ENCODE measurements at places on chromosomes 3 and 15.

DNA sequence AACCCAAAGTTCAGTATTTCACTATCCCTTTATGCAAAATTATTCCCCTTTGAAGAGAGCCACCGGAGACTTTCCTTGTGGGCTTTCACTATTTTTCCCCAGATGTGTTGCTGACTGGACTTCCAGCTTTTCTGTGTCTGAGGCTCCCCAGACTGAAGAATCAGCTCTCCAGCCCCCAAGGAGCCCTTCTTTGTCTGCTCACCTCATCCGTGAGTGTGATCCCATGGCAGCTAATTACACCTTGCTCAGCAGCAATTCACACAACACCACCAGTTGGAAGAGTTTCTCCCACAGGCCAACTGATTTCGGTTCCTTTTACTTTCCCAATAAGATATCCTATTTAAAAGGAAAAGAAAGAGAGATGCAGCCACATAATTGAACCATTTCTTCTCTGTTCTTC lies 249.5 kb upstream of the TRIM42 start:
- no peak for DNase-seq

- DNase-seq, result no peak
These were observed 262.0 kb downstream of the SHOX2 start for GRCh38 chr3:157844216-157844615.

GRCh38 chr3:6099458-6100075 lies 761.3 kb upstream of the GRM7 start:
- DNase-seq, result no peak

DNA sequence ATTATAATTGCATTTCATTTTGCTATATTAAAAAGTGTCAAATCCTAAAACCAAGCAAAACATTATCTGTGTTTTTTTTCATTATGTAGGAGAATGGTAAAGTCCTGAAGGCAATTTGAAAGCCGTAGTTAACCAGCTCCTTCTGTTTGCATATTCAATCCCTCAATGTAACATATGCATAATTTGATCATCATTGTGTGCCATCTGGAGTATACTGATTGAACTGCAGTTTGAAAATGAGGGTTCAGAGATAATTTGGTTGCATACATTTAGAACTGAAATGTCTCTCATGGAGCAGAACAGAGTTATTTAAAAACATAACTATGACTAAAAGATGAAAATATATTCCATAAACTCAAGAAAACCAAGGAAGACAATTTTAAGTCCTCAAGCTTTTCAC lies 518.6 kb downstream of the GBE1 start:
- no peak for DNase-seq

DNA sequence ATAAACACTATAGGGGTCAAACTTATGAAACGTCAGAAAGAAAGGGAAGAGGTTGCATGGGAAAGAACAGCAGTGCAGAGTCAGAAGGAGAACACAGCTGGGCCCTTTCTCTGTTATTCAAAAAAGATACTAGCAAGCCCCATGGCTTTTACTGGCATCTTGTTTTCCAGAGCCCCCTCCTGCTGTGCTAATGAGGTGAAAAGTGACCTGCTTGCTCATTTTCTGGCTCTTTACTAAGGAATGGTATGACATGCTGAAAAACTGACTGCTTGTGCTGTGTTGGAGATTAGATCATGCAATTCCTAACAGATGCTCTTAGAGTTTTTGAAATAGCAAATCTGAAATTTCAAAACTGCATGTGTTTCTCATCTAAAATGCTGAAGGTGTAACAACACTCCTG lies 541.6 kb upstream of the ALCAM start:
- DNase-seq, result no peak

DNA sequence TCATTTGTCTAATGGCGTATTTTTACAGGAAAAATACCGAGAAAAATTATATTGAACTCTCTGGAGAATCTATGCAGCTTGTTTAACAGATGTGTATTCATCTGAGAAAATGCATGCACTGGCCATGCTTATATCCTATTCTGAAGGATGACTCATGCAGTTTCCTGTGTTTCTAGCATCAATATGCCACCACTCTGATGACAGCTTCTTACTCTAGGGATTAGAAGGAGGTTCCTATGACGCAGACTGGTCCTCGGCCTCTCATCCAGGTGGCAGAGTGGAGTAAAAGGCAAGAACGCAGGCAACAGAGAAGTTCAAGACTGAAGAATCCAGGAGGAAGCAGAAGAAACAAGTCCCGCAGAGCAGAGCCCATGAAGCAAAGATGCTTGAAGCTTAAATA lies 910.0 kb upstream of the ROBO1 start:
- no peak for DNase-seq

- no peak for DNase-seq
These were observed at the start of gene CAMP for GRCh38 chr3:48222616-48223513. TSS of gene CAMP (plus strand) at chr3:48223495. CDS start at chr3:48223512, 17 bp downstream.

DNA sequence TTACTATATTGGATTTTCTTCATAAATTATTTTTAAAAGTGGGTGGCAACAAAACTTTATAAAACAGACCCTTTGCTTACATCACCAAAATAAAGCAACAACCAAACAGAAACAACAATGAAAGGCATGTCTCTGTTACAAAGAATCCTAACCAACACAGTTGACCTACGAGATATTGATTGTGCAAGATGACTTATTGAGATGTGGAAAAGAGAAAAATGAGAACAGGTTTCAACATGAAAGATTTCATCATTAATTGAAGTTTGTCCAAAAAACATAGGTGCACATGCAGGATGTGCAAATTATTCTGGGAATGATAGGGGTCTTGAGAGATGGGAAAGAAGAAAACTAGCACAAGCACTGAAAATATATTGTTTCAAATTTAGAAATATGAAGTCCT lies 9.0 kb downstream of the GMNC start:
- DNase-seq, result no peak

DNA sequence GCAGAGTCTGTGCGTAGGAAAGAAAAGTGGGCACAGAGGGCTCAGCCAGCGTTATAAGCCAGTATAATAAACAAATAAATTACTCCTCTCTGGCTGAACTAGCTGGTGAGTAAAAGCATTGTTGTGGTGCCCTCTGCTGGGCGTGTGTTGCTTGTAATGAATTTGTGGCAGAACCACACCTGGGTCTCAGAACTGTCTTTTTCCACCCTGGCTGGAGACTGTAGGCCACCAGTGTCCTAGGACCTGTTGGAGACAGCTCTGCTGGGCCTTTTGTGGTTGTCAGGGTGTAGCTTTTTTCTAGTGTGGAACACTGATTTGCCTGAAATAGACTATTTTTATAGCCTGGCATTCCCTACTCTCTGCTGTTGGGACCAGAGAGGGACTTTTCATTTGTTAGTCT lies 130.5 kb upstream of the EIF1B start:
- peak; percentile 8 for DNase-seq

- no peak for DNase-seq
These were observed 12.3 kb upstream of the SLC30A4 start for GRCh38 chr15:45534821-45535220.

DNA sequence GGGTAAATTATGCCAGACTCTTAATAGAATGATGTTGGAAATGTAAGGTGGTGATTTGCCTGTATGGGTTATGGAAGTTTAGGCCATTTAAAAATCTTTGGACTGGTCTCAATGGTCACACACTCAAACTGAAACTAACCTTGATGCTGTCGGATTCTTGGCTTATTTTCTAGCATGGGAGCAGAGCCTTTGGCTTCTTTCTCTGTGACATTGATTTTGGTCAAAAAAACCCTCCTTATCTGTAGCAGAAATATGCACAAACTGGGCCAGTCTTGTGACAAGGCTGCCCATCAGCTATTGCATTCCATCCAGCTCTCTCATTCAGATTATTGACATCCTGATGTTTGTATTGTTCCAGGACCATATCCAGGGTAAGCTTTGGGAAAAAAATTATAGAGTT lies 35.9 kb downstream of the ARPP21 start:
- DNase-seq, result no peak

DNA sequence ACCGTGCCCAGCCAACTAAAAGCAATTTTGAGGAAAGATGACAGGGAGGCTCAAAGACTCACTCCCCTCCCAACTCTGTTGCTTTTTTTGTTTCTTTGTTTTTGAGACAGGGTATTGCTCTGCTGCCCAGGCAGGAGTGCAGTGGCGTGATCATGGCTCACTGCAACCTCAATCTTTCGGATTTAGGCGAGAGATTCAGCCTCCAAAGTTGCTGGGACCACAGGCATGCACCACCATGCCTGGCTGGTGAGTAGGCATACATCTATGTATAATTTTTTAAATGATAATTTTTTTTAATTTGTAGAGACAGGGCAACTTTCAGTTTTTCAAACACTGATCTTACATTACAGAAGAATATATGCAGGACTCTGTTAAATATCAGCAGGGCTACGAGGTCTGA lies 15.8 kb upstream of the THUMPD3 start:
- DNase-seq, result no peak

DNA sequence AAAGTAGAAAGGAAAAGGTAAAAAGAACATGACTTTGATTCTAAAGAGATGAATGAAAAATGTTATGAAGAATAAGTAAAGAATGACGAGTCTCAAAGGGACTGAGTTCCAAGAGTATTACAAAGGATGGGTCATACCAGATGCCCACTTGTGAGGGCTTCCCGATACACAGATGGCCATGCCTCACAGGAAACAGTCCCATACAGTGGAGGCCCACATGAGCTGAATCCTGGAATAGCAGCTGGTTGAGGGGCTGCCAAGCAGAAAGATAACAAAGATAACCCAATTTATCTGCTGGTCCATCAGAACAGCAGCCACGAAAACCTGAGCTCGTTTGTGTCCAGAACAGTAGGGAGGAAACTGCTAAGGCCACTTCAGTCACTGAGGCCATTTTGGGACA lies 3.7 kb downstream of the SSR3 start:
- DNase-seq, result no peak

DNA sequence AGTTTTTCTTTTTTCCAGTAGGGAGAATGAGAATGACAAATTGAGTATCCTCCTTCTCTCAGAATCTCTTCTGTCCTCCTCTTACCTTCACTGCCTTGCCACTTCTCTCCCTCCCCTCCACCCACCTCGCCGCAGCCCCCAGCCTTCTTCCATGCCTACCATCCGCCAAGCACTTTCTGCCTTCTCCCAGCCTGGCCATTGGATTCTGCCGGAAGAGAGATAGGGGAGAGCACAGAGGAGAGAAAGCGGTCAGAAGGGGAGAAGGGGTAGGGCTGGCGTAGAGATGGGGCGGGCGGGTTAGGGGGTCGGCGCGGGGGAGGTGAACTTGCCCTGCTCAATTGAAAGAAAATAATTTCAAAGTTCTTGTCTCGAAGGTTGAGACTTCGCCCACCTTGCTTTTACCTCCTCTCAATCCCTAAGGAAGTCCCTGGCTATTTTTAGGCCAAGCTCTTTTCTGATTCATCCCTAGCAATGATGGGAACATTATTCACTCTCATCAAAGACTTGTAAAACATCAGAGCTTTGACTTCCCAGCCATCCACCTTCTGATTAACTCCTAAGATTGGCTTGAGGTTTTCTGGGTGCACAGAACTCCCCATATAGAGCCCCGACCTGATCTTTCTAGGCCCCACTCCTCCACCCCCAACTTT lies 811 bp downstream of the C3orf52 start:
- no peak for DNase-seq

- DNase-seq, result no peak
These were observed 72.3 kb downstream of the BLM start for GRCh38 chr15:90789462-90789861.

DNA sequence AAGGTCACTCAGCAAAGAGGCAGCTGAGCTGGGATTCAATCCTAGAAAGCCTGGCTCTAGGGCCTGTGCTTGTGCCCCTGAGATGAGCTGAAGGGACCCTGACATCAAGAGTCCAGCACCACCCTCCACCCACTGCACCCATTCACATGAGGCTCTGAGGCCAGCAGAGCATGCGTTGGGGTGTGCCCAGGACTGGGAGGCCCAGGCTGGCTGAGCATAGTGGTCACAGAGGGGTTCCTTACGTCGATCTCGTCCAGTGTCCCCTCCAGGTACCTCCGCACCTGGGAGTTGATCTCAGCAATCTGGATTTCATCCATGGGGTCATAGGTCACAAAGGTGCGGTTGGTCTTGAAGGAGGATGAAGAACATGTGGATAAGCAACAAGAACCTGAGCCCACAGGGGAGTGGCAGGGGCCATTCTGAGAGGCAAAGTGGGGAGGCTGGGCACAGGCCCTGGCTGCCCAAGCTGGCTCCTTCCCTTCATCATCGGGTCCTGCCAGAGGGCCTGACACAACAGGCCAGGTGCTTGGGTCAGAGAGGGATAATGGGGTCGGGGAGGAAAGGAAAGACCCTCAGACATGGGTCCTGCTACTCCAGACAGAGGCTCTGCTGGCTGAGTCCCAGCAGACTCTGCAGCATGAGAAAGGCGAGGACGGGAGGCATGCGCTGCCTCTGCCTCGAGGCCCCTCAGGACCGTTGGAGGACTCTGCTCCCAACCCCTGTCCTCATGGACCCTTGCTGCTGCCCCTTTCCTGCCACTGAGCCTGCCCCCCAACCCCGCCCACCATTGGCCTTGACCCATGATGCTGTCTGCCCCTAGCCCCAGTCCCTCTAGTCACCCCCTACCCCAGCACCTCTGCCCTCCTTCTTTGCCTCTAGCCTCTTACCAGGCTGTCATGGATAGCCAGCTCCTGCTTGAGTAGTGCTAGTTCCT lies 35.2 kb downstream of the KIF9 start:
- no peak for DNase-seq

- DNase-seq, result no peak
These were observed 368.4 kb upstream of the IL12A start for GRCh38 chr3:159620281-159620680.

DNA sequence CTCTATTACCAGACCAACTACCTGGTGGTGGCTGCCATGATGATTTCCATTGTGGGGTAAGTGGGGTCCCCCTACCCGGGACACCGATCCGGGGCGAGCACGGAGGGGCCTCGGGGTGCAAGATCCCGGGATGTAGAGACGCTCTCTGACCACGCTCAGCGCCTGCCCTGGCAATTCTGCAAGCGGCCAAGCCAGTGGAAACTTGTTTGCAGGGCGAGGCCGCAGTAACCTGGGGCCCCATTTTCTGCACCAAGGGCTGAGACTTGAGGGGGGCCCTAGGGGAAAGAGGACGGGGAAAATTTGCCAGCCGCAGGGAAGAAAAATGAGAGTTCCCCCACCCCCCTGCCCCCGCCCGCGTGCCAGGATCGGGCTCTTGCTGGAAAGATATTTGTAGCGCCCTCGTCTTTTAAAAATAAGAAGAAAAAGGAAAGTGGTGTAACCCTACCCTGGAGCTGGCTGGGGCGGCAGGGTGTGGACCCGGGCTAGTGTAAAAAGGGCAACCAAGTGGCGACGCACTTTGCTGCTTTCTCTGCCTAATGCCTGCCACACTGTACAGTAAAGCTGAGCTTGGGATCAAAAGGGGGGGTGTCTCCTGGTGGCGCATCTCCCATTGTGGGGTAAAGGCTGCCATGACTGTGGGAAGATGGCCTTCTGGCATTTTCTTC lies 563 bp downstream of the ARL6IP5 start:
- DNase-seq, result no peak

DNA sequence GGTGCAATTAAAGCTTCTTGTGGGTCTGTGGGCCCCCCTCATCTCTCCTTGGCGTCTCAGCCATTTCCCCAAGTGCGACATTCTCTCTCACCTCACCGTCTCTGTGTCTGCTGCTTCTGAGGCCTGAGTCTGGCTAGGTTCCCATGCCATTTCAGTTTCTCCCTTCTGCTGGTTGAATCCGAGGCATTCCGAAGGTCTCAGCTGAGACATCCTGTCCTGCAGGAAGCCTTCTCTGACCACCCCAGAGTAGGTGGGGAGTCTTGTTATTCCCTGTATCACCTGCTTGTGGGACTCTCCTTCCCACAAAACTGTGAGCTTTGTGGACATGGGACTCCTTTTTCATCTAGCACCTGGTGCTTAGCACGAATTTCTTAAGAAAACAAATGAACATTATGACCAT lies 78.3 kb downstream of the ASB7 start:
- no peak for DNase-seq

GRCh38 chr3:114698146-114699105 lies 404.6 kb downstream of the TIGIT start:
- DNase-seq, result no peak

Measured in stimulated activated CD8-positive, alpha-beta memory T cell treated with anti-CD3 and anti-CD28 coated beads, Interleukin-2, amount 100 ng/mL, for 1 hour (primary cell).